ENCODE measurements at places on chromosomes 2 and 18. TPM values are rescaled to one million over a fixed set of nuclear protein-coding genes. Genes with fewer than 3 reads are reported as not detected.

The IL1RL2 gene
- not detected for total RNA-seq

The CIDEA gene
- not detected for total RNA-seq

The GRHL1 gene
- total RNA-seq, result 0.43 TPM

The PID1 gene
- 0.11 TPM for total RNA-seq

The RALB gene
- total RNA-seq, result 45.7 TPM

The RHOB gene
- 12.1 TPM for total RNA-seq

The HOXD13 gene
- total RNA-seq, result not detected

The PPM1B gene
- total RNA-seq, result 60.4 TPM

The KLHL41 gene
- not detected for total RNA-seq
